ENCODE measurements at places on chromosomes 2 and 18. TPM values are rescaled to one million over a fixed set of nuclear protein-coding genes. Genes with fewer than 3 reads are reported as not detected.

The GAD1 gene
- total RNA-seq, result 0.17 TPM

GRCh38 chr2:212414767-212415211 is 123.8 kb downstream of the ERBB4 start:
- H3K36me3 ChIP-seq, result no peaks in the 10 kb centered on the region
- no peaks in the 10 kb centered on the region for H3K4me1 ChIP-seq
- no peaks in the 10 kb centered on the region for H3K27me3 ChIP-seq
- H3K27ac ChIP-seq, result no peak overlapping the region

GRCh38 chr2:150606380-150607060 is 119.1 kb upstream of the RND3 start:
- no peaks in the 10 kb centered on the region for H3K36me3 ChIP-seq
- no peak for DNase-seq
- H3K4me3 ChIP-seq, result no peak overlapping the region

GRCh38 chr18:44588508-44588907 is 92.2 kb upstream of the SETBP1 start:
- H3K36me3 ChIP-seq, result no peaks in the 10 kb centered on the region
- H3K4me3 ChIP-seq, result no peak overlapping the region
- no peaks in the 10 kb centered on the region for H3K4me1 ChIP-seq
- H3K27ac ChIP-seq, result no peak overlapping the region
- no peak for DNase-seq

Data from pancreas (tissue), 10 donors.